ENCODE measurements at places on chromosomes 7 and 10. TPM values are rescaled to one million over a fixed set of nuclear protein-coding genes. Genes with fewer than 3 reads are reported as not detected.

Gene NPFFR1
- under 0.01 TPM for polyA plus RNA-seq

Gene GNG11
- 42.3 TPM for polyA plus RNA-seq

Gene AMPH
- 7.3 TPM for polyA plus RNA-seq

Gene TRPV5
- not detected for polyA plus RNA-seq

Gene PLAU
- polyA plus RNA-seq = 175 TPM

Gene PCGF6
- polyA plus RNA-seq = 7.6 TPM

Gene LRCH4
- 23.5 TPM for polyA plus RNA-seq

Gene CDK6
- polyA plus RNA-seq = 2.6 TPM

Gene GPR15LG
- not detected for polyA plus RNA-seq

Gene EN2
- polyA plus RNA-seq = 0.05 TPM

Gene SEPHS1
- polyA plus RNA-seq = 39.8 TPM

Gene HOXA11
- 4.3 TPM for polyA plus RNA-seq

Gene GATA3
- polyA plus RNA-seq = 2.4 TPM
